ENCODE measurements at places on chromosomes 16 and 17. TPM values are rescaled to one million over a fixed set of nuclear protein-coding genes. Genes with fewer than 3 reads are reported as not detected.

GRCh38 chr16:87936375-87937230 lies at the start of gene CA5A:
Gene CA5A (minus strand): TSS chr16:87936529. CDS start chr16:87936450, 79 bp downstream.
- DNase-seq = no peak

DNA sequence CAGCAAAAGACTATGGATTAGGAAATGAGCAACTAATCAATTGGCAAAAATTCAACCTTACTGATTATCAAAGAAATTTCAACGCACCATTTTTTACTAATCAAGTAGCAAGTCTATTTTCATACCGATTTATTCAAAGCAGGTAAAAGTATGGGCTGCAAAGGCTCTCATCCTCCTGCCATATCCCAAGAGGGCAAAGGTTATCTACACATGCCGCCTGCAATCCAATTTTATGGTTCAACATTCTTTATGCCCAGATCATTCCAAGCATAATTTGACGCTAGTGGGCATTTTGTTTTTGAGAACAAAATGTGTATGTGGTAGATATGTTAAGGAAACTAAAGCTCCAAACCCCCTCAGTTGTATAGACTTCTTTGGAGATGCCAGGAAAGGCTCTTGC lies 270.6 kb downstream of the MAF start:
- no peak for DNase-seq

DNA sequence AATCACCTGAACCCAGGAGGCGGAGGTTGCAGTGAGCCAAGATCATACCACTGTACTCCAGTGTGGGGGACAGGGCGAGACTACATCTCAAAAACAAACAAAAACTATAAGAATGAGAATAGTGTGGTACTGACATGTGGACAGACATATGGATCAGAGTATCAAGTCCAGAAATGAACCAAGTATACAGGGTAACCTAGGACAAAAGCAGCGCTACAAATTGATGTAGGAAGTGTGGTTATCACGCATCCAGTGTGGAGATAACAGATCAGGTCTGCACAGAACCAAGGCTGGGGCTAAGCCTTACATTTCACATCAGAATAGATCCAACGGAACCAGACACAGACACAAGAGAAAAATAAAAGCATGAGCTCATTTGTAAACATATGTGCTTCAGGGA lies 23.0 kb upstream of the C16orf95 start:
- no peak for DNase-seq

DNA sequence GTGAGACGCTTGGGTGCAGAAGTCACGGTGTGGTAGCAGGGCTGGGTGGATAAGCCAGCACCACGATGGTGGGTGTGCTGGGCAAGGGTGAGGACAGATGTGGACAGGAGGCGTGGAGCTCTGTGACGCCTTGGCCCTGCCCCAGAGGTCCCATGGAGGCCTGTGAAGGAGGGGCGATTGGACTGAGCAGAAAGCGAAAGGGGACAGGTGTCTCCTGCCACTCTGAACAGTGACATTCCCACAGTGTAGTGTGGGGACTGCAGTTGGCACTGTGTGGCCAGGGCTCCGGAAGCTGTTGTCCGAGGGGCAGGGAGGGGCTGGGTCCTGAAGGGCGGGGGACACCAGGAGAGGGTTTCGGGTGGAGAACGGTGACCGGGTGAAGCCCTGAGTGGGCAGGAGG lies 7.3 kb downstream of the TBC1D24 start:
- no peak for DNase-seq

GRCh38 chr17:56319531-56319930 lies 166.3 kb downstream of the ANKFN1 start:
- no peak for DNase-seq

GRCh38 chr16:79391395-79391794 lies 209.1 kb downstream of the MAF start:
- no peak for DNase-seq

DNA sequence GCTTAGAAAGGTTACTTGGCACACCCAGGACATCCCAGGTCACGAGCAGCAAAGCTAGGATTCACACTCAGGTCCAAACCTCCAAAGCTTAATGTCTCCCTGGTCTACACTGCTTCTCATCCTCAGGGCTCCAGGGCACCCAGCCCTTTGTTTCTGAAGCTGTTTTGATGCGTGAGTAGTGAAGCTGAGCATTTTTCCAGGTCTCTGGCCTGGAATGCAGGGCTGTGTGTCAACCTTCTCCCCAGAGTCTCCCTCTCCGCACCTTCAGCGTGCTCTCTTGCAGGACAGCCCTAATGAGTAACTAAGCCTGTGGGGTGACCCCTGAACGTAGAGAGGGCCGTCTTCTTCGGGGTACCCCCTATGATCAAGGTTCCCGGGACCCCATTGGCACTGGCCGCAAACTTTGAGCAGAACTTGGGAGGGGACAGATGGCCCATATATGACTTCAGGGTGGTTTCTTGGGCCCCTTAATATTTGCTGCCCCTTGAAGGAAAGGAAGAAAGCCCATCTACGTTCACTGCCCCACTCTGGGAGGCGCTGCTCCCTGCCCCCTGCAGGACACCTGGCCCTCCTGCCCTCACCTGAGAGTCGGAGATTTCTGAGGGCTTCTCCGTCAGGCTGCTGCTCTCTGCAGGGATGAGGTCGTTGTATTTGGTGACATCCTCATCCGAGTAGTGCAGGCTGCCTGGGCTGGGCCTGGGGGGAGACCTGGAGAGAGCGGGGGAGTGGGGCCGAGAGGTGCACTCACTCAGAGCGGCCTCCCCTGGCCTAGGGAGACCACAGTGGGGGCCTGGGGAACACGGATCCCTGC lies 36.4 kb upstream of the CDC42EP4 start:
- no peak for DNase-seq

DNA sequence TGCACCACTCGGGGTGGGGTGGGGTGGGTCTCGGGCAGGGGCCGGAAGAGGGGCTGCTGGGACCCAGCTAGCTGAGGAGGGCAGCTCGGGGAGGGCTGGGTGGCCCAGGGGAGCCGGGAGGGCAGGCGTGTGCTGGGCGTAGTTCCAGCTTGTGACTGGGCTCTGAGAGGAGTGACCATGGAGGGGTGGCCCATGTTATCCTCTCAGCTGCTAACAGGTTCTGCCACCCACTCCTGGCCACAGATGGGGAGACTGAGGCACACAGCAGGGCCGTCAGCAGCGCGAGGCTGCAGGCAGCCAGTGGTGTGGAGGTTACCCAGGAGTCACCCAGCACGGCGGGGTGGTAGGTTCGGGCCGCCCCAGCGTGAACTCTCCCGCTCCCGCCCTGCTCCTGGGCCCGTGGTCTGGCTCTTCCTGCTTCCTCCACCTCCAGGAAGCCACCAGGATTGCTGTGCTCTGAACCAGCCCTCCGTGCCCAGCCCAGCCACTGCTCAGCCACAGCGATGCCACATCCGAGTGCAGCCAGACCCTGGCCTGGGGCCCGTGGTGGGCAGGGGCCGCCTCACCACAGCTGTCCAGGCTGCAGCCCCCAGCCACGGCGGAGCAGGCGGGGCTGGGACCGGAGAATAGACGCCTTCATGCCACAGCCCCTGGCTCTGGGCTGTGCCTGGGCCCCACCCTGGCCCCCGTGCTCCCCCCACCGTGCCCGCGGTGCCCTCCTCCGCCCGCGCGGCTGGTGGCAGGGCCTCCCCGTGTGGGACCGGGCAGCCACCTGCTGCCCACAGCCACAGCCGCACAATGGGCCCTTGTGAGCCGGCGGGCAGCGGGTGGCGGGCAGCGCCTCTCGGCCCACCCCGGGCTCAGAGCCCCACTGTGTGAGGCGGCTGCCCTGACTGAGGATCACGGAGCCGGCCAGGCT lies 26.3 kb upstream of the SSTR5 start:
- no peak for DNase-seq

DNA sequence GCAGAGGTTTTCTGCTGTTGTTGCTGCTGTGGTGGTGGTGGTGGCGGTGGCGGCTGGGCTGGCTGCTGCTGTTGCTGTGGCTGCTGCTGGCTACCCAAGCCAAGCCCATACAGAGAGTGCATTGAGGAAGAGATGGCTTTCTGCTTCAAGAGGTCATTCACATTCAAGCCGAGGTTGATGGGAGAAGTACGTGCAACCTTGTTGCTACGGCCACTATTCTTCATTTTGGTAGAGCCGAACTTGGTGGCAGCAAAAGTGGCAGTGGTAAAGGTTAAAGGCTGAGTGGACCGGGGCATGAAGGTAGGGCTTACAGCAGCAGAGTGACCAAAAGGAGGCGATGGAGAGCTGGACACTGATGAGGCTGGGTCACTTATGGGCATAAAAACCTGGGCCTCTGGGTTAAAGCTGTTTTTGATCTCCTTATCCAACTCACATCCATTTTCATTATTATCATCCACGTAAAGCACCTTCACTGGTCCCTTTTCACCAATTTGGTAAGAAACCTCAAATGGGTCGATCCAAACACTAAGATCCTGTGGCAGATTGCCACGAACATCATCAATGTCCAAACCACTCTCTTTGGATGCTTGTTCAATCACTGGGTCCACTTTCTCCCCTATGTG lies 2.8 kb downstream of the TOB1 start:
- DNase-seq = no peak

- DNase-seq = no peak
These were observed 4.7 kb downstream of the SALL1 start for GRCh38 chr16:51146256-51146924.

GRCh38 chr16:870856-871561 lies 70.5 kb upstream of the GNG13 start:
- DNase-seq = no peak

GRCh38 chr16:59593194-59593661 lies 859.1 kb upstream of the GOT2 start:
- DNase-seq = no peak

- DNase-seq = no peak
These were observed 207.1 kb upstream of the ZFHX3 start for GRCh38 chr16:73255031-73255430.

DNA sequence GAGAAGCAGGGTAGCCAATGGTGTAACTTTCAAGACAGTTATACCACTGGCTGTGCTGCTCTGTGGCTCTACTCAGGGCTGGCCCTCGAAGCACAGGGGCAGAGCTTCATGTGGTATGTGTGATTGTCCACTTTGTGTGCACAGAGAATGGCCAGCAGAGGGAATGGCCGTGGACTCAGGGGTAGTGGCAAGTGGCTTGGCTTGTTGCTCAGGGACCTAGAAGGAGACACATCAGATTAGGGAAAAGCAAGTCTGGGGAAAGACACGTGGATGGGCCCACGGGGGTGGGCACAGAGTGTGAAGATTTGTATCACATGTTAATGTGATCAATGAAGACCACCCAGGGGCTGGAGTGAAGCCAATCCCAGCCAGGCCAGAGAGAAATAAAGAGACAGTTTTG lies 20.0 kb upstream of the XYLT2 start:
- DNase-seq = no peak

GRCh38 chr17:79949656-79950209 lies 85.9 kb downstream of the TBC1D16 start:
- no peak for DNase-seq

- no peak for DNase-seq
These were observed 996 bp downstream of the TNFSF13 start for GRCh38 chr17:7559320-7560171.

DNA sequence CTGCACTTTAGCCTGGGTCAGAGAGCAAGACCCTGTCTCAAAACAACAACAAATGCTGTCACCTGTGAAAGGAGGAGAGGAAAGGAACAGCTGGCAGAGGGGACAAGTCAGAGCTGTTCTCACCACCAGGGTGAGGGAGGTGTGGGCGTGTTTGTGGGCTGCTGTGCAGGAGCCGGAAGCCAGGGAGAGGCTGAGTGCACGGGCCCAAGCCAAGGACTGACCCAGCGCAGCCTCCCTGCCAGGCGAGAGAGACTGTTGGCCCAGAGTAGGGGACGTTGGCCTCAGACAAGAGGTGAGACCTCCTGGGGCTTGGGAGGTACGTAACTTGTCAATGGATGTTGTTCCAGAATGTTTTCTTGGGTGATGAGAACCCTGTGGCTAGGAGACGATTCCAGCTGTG lies 10.7 kb downstream of the SPNS2 start:
- no peak for DNase-seq

DNA sequence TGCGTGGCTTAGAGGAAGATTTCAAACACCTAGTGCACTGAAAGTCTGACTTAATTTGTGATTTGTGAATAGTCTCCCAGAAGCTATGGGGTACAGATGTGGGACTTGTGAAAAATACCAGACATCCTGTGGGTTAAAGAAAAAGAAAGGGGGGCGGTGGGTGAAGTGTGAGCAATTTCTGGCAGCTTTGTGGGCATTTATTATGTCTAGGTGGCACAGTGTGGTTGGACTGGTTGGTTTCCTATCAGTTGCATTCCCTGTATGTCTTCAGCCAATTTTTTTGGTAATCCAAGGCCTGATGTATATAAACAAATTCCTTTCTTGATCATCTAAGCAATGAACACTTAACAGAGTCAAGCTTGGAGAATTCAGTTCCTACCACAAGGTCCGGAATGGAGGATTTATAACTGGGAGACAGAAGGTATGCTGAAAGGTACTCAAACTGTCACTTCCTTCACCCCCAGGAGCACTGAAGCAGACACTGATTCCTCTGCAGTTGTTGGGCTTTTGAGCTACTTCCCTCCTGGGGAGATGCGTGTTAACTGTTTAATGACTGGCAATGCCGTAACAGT lies 211.6 kb downstream of the WWOX start:
- no peak for DNase-seq

GRCh38 chr16:28984091-28984490 lies 761 bp upstream of the LAT start:
- DNase-seq = no peak

- DNase-seq = no peak
These were observed 4.4 kb upstream of the ZNF469 start for GRCh38 chr16:88378401-88378800.

GRCh38 chr17:46949291-46950174 lies 26.6 kb downstream of the GOSR2 start:
- DNase-seq = no peak

The CYLD gene
- polyA plus RNA-seq = 10.3 TPM

The RPA1 gene
- polyA plus RNA-seq = 7.2 TPM

The ZNF597 gene
- 0.86 TPM for polyA plus RNA-seq

The TERB1 gene
- polyA plus RNA-seq = not detected

The HSPB9 gene
- 0.29 TPM for polyA plus RNA-seq

The TNFRSF17 gene
- polyA plus RNA-seq = not detected

The HSD17B2 gene
- not detected for polyA plus RNA-seq

The SMIM22 gene
- not detected for polyA plus RNA-seq

The NDRG4 gene
- 507 TPM for polyA plus RNA-seq

The ABCC6 gene
- polyA plus RNA-seq = 3.8 TPM

The CCT6B gene
- polyA plus RNA-seq = 1.4 TPM

The CBX2 gene
- polyA plus RNA-seq = 7.1 TPM

The C16orf96 gene
- polyA plus RNA-seq = not detected
